ENCODE measurements at places on chromosomes 11 and 22.

DNA sequence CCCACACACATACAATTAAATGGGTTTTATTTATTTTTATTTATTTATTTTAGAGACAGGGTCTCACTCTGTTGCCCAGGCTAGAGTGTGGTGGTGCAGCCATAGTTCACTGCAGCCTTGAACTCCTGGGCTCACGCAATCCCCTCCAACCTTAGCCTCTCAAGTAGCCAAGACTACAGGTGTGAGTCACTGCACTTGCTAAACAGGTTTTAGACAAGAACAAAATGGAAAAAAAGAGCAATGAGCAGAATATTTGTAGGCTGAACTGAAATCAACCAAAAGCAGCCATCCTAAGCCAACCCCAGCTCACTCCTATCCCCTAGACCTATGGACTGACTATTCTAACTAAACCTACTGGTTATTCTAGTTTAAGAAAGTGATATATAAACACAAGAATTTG, 37.8 kb downstream of the MRE11 start:
- no peak for DNase-seq

DNA sequence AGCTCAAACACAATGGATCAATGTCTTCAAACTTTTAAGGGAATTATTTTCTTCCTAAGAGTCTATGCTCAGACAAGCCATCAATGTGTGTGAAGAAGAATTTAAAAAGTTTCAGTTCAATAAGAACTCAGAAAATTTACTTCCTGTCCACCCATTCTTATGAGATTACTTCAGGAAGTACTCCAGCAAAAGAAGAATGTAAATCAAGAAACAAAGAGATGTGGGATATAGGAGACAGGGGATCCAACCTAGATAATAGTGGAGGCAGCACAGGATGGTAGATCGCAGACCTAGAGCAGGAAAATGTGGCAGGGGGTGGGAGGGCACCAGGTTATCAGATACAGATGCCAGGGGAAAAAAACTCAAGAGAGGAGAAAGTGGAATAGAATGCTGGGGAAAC, 170.6 kb downstream of the MPPED1 start:
- no peak for DNase-seq

GRCh38 chr11:773425-773824, 3.9 kb downstream of the GATD1 start:
- DNase-seq: no peak

DNA sequence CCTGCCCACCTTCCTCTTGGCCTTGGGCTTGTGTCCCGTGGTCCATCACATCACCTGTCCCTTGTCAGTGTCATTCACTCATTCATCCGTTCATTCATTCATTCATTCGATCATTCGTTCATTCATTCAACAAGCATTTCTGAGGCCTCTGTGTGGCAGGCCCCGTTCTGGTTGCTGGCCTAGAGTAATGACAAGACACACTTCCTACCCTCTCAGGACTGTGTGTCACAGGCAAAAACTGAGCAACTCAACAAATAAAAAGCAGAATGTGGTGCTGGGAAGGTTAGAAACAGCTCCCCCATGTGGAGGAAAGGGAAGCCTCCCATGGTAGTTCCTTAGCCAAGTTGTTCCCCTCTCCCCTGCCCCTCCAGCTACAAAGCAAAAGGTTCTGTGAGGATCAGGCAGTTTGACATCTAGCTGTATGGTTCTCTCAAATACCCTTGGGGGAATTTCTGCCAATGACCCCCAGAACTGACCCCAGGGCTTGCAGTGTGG, 1.6 kb upstream of the OMP start:
- DNase-seq: no peak

DNA sequence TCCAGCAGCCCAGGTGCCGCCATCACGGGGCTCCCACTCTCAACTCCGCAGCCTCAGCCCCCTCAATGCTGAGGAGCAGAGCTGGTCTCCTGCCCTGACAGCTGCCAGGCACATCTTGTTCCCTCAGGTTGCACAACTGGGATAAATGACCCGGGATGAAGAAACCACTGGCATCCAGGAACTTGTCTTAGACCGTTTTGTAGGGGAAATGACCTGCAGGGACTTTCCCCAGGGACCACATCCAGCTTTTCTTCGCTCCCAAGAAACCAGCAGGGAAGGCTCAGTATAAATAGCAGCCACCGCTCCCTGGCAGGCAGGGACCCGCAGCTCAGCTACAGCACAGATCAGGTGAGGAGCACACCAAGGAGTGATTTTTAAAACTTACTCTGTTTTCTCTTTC, at the start of gene SAA1:
Gene SAA1 (plus strand): TSS at position 316 of the 400 bp plus-strand sequence. CDS start 624 bp downstream, outside the sequence.
- no peak for DNase-seq

- DNase-seq: no peak
Observed at GRCh38 chr22:19879992-19880785, 25.5 kb upstream of the GNB1L start.

- DNase-seq: no peak
Observed at GRCh38 chr11:3222941-3223915, 4.6 kb upstream of the MRGPRG start.

GRCh38 chr11:19474954-19475721, 234.4 kb upstream of the E2F8 start:
- DNase-seq: no peak

DNA sequence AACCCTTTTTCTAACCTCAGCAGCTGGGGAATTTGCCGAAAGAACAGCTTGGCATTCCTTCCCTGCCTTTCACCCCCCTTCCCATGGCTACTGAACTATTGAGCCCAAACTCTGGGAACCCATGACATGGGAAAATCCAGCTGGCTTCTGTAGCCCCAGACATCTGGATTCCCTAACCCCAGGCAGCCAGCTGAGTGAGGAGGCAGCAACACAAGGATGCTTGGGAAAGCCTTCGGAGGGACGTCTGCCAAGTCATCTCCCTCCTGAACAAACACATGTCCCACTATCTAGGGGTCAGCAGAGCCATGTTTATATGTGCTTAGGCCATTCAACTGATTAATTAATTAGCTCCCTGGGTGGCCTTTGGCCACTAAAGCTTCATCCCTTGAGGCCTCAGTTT, 21.6 kb downstream of the LRRC55 start:
- DNase-seq: no peak

DNA sequence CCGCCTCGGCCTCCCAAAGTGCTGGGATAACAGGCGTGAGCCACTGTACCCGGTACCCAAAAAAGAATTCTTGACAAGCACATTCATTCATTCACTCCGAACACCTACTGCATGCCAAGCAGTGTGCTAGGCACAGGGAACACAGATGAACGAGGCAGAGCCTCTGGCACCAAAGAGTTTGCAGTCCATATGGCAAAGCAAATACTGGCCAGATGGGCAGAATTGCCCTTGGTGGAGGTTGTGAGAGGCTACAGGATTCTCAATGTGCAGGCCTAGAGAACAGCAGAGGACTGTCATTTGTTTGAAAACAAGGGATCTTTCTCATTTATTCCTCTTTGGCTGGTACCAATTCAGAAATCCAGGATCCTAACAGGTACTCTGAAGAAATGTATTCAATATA, 27.5 kb upstream of the MTCH2 start:
- no peak for DNase-seq

DNA sequence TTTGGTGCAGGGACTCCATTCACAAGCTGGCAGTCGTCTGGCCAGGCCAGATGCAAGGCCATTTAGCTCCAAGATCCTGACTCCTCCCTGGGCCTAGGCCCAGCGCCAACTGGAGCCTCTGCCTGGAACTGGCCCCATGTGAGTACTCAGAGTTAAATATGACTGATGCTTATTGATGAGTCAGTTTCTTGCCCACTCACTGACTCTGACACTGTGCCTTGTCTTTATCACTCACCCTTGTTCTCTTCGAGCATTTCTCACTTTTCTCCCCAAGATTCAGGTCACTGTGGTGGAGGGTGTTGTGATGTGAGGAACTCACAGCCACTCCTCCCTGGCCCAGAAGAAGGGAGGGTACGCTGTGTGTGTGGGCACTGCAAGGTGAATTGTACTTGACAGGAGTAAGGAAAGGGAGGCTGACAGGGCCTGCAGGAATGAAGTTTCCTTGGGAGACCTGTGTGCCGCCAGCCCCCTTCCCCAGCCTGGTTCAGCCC, 23.2 kb upstream of the ST3GAL4 start:
- DNase-seq: no peak

DNA sequence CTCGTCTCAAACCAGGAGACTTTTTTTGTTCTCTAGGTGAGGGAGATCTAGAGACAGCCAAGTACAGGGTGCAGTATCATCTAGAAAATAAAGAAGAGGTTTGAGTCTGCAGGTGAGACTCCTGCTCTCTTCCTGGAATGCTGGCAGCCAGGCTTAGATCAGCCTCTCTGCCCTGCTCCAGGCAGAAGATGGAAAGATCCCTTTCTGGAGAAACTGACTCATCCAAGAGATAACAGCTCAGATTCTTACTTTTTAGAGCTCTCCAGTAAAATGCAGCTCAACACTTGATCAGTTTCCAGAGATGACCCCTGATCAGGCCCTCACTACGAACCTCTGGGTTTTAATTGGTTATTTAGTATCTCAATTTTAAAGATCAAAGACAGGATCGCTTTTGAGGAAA, 44.6 kb upstream of the EHF start:
- no peak for DNase-seq

DNA sequence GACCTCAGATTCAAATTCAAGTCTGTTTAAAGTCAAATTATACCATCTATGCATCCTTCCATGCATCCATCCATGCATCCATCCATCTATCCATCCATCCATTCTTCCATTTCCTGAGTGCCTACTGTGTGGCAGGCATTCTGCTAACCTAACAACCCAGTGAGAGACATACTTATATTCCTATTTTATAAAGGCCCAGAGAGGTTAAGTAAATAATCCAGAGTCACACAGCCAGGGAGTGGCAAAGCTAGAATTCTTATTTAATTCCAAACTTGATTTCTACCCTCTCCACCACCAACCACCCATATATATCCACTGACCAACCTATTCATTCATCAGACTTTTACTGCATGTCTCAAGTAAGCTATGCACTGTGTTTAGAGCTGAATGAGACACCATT, 53.8 kb downstream of the LRRC74B start:
- no peak for DNase-seq

DNA sequence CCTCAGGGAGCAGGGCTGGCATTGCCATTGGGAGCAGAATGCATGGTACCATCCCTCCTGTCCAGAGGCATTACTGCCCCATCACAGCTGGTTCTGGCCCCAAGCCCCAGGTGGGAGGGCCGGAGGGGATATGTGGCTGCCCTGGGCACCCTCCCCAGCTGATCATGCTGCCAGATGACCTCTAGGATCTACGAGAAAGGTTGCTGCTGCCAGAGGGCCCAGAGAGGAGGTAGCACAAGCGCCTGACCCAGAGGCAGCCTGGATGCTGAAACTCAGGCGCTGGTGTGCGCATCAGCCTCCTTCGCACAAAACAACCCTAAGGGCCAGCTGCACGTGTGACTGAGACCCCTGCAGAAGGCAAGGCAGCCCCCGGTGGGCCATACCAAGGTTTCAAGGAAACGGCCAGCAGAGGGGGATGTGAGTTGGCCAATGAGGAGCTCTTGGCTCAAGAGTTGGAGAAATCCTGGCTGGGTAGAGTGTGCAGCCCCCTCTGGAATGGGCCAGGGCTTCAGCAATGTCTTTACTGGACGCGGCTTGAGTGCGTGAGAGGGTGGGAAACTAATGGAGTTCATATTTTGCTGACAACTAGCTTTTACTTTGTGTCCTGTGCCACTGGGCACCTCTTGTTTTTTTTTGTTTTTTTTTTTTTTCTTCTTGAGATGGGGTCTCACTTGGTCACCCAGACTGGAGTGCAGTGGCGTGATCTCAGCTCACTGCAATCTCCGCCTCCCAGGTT, 88.3 kb upstream of the PARVA start:
- DNase-seq: no peak

- no peak for DNase-seq
Observed at GRCh38 chr11:35766651-35767050, 104.1 kb downstream of the TRIM44 start.

- no peak for DNase-seq
Observed at GRCh38 chr11:12469451-12469850, 92.1 kb downstream of the PARVA start.

DNA sequence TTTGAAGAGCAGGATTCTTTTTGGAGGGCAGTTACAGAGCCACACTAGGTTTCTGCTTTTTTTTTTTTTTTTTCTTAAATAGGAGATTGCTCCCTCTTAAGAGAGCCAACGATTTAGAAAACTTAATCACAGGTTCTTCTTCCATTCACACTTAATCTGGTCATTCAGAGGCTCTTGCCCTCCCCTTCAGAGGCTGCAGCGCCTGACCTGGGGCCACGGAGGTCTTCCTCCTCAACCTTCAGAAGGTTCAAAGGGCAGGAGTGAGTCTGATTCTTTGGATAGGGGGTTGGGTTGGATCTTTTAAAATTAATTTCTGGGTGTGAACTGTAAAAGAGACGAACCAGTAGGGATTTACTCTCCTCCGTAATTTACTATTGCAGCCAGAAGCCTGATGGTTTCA, 57.1 kb downstream of the ZNRF3 start:
- DNase-seq: no peak

DNA sequence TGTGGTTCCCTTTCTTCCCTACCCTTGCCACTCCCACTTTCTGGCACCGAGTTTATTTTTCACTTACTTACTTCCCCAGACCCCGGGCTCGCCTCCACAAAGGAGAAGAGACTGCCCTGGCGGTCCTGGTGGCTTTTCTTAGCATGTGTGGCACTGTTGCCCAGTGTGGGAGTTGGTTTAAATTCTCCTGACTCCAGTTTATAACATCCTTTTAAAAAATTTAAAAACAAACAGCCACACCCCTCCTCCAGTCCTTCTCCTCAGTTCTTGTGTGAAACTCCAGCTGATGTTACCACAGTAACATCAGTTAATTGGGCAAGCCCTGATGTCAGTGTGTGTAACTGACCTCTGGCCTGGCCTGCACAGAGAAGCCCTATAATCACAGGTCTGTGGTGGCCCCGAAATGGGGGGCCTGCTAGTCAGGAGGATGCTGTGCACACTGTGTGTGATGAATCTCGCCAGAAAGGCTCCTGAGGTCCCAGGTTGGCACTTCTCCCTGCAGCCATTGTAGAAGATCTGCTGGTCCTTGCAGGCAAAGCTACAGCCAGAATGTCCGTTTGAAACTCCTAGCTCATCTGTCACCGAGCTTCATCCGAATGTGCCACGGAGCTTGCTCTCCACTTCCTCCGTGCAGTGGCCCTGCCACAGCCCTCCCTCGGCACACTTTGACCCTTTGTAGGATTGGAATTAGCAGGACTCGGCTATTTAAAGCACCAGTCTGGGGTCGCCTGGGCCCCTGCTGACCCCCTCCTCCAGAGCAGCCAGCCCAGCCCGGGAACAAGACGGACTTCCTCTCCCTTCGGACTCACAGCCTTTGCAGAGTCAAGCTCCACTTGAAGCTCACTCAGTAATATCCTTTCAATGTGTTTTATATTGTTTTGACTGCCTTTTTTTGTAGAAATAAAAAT, 7.6 kb downstream of the YDJC start:
- DNase-seq: no peak

DNA sequence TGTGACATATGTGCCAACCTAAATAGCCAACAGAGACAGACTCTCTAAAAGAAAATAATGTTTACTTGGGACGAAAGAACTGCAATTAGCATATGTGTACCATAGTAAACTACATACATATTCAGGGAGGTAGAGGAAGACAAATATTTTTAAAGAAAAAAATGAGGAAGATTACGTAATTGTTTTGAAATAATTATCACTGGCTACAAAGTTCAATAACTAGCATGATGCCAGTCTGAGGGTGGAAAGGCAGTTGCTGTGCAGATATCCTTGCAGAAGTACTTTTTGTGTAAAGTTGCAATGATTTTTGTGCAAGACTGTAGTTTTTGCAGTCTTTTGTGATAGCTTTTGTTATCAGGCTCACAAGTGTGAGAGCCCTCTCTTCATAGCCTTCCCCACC, 103.3 kb upstream of the ANO5 start:
- no peak for DNase-seq

Data from stimulated activated CD8-positive, alpha-beta memory T cell treated with anti-CD3 and anti-CD28 coated beads, Interleukin-15, amount 100 ng/mL, for 1 hour (primary cell).